Amniotic stem cell (primary cell): ENCODE measurements at places on chromosomes 6 and 20.

DNA sequence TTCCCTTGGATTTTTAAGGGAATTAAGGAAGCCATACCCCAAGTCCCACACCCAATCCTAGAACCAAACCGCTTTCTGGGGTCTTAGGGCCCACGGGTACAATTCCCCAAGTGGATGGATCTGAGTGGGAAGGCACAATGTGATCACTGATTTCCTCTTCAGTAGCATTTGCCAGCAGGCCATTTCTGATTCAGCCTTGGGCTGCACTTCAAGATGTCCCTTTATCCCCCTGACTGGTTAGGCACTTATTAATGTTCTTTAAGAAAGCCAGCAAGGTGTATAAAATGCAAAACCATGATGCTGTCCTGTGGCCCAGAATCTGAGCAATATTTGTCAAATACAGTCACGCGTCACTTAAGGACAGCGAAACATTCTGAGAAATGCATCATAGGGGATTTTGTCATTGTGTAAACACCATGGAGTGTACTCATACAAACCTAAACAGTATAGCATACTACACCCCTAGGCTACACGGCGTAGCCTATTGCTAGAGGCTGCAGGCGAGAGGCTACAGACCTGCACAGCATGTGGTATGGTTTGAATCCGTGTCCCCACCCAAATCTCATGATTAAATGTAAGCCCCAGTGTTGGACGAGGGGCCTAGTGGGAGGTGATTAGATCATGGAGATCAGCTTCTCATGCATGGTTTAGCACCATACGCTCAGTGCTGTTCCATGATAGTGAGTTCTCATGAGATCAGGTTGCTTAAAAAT, 234.2 kb downstream of the NRN1 start:
- no peak for DNase-seq

GRCh38 chr20:3923818-3924217, 34.6 kb downstream of the PANK2 start:
- DNase-seq: no peak

- peak; percentile 39 for DNase-seq
These were observed 10.3 kb upstream of the PRSS16 start for GRCh38 chr6:27237089-27237803.

DNA sequence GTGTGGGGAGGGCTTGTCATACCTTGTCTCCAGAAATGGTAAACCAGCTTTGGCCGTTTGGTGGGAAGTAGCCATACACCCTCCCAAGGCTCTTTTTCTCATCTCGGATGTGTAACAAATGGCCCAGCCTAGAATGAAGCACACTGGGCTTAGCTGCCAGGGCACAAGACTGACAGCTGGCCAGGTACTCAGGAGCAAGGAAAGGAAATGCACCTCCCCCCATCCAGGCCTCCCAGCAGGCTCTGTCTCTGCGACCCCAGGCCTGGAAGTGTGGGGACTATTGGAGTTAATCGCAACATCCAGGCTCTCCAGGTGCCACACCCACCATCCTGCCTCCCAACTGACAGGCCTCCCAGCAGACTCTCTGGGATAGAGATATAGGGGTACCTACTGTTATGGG, 43.0 kb downstream of the MRS2 start:
- no peak for DNase-seq
